ENCODE measurements at places on chromosomes 5 and 9.

GRCh38 chr5:39461007-39461682 lies 36.4 kb upstream of the DAB2 start:
- peak; percentile 44 for DNase-seq

DNA sequence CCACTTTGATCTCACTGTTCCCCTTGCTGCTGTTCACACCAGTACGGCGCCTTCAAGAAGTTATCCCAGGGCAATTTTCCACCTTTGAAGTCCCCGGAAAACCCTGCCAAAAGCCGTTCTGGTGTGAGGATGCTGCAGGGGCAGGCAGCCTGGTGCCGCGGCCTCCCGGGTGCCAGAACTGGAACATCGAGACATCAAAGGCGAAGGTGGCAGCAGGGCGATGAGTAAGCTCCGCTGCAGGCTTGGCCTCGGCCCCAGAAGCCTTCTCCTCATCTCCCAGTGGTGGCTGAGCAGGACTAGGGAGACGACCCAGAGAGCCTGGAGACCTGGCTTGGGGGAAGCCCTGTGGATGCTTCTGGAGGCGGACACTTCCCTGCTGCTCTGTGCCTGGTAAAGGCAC lies 115.3 kb upstream of the MSX2 start:
- no peak for DNase-seq

DNA sequence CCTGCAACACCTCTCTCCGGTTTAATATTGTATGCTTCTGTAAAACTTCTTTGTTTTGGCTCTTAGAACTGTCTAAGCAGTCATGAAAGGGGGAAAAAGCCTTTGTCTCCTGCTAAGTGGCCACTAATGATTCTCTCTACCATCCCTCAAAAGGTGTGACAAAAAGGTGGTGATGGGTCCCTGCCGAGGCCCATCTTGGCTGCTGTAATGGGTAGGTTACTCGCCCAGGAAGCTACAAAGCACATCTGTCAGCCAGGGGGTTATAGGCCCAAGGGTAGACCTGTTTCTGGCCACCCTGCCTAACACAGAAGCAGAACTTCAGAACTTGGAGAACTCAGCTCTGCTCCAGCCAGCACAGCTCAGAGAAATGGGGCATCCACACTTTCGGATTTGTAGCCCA lies 1.6 kb downstream of the FAM219A start:
- no peak for DNase-seq

- DNase-seq, result no peak
Measured at GRCh38 chr9:37327553-37327952, 94.9 kb upstream of the GRHPR start.

GRCh38 chr9:78371981-78372380 lies 75.1 kb downstream of the PSAT1 start:
- no peak for DNase-seq
